ENCODE measurements at places on chromosomes 11 and 22.

GRCh38 chr11:17927681-17928343 is 85.0 kb downstream of the SERGEF start:
- DNase-seq: no peak

DNA sequence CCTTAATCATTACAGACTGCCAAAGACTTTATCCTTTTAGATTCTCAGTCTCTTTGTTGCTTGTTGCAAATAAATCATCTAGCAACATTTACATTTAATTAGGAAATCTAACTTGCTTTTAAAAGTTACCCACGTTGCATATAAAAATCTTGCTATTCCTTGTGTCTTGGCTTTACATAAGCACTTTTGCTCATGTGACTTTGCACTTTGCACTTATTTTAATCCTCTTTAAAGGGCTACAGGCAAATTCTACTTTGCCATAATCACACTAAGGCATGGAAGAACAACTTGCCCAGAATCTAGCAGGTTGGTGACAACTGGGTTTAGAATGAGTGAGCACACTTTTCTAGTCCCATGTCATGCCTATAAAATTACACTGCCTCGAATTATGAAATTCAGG is 25.9 kb downstream of the PRRG4 start:
- no peak for DNase-seq

GRCh38 chr22:37270928-37271650 is 11.2 kb upstream of the CYTH4 start:
- DNase-seq: no peak

DNA sequence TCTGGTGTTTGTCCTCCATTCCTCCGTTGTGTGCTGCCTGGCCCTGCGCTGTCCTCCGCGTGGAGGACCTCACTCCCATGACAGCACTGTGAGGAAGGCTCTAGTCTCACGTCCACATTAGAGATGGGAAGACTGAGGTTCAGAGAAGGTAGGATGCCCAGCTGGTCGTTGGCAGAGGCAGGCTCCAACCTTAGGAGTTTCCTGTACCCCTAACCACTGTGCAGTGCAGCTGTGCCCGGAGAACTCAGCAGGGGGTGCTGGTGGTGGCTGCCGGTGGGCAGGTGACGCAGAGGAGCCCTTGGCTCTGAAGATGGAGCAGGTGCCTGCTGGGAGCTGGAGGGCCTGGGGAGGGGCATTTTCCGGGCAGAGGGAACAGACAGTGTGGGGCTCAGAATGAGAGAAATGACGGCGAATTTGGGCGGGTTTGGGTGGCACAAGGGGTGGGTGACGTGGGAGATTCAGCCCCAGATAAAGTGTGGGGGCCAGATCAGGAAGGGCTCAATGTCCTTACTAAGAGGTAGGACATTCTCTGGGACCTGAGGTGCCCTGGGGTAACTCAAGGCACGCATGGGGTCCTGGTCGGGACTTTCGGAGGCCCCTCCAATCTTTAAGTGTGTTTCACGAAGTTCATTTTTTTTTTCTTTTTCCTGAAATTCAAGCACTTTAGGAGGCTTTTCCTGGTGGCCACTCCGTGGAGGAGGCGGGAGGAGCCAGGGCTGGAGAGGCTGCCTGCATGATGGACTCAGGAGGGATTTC is 535.0 kb downstream of the TBC1D22A start:
- no peak for DNase-seq

- no peak for DNase-seq
These were observed 21.9 kb upstream of the LYVE1 start for GRCh38 chr11:10590218-10590915.

- DNase-seq: no peak
These were observed 365.0 kb downstream of the MN1 start for GRCh38 chr22:27436591-27436990.

GRCh38 chr22:47296405-47297260 is 534.2 kb downstream of the TBC1D22A start:
- no peak for DNase-seq

GRCh38 chr22:23516304-23516703 is 63.8 kb downstream of the IGLL1 start:
- DNase-seq: no peak

DNA sequence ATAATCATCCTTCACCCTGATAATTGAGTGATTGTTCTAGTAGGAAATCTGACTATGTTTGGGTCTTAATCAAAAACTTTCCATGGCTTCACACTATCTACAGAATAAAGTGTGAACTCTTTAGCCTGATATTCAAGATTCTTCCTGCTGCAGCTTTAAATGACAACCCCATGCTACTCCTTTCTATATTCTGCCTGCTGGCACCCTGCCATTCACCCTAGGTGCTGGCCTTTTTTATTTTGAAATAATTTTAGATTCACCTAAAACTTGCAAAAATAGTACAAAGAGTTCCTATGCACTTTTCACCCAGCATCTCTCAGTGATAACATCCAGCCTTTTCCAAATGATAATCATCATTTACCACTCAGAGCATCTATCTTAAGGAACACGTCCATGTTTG is 363.4 kb upstream of the NARS2 start:
- no peak for DNase-seq

GRCh38 chr11:119421941-119422808 is 797 bp downstream of the THY1 start:
- DNase-seq: no peak

DNA sequence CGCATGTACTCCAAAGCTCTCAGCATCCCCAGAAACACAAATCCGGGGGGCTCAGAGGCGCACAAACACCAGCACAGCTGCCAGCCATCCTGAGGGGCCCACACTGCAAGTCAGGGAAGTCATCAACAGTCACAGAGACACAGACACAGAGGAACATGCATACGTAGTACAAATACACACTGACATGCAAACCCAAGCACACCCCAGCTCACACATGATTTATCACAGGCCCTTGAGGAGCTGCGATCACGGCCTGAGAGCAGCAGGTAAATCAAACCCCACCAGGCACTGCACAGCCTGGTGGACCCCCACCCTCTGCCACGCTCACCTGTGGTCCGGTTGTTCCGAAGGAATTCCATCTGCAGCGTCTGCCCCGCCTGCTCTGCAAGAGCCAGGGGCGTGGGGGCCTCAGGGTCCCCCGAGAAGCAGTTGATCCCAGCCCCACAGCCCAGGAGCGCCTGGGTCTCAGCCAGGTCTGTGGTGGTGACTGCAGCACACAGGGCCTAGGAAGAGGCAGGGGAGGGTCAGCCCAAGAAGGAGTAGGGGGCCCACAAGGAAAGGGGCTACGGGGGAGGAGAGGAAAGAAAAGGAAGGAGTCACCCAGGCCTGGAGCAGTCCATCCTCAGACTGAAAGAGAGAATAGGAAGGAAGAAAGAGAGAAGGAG is 28.5 kb upstream of the PDE2A start:
- DNase-seq: no peak

DNA sequence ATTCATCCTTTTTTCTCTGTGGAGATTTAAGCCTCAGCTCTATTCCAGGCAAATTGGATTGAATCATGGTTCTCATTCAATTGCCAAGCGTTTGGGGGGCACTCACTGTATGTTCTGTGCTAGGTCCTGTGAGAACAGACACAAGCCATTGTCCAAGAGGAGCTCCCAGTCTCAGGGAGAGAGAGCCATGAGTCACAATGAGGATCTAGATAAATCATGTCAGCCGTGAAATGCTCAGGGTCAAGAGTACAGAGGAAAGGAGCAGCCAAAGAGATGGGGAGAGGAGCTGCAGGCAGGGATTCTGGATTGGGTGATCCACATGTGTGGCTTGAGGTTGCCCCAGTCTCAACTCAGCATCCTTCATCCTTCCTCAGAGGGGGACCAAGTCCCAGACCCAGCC is 93.6 kb downstream of the FEZ1 start:
- DNase-seq: no peak

GRCh38 chr22:45887202-45888131 is 89.5 kb downstream of the WNT7B start:
- no peak for DNase-seq

DNA sequence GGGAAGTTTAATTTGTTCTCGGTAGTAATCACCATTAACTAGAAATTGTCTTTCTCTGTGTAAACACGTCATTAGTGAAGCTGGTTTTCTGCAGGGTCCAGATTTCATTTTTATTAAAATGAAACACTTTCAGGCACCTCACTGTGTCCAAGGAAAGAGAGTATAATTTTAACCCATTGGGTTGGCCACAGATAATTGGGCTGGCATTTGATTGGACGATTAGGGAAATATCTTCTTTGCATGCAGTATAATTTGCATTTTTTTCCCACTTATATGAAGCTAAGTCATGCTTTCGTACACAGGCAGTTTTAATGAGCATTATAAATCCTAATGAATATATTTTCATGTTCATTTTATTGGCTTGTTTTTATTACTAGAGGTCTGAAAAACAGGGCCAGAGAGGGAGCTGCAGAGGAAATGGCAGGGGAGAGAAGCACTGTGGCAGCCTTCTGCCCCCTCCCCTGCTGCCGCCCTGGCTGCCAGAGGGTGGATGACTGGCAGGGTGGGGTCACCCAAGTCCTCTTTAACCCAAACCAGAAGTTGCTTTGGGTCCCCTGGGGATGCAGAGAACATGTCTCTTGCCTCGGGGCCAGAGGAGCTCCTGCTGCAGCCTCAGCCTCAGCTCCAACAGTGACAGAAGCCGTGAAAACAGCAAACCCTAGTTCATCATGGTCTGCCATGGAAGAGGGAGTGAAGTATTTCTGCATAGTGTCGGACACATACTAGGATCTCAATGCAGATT is 93.9 kb downstream of the PKNOX2 start:
- DNase-seq: no peak

GRCh38 chr22:23236026-23236425 is 55.7 kb downstream of the BCR start:
- no peak for DNase-seq

- DNase-seq: peak; percentile 51
These were observed 31.2 kb downstream of the CD82 start for GRCh38 chr11:44596525-44597276.

DNA sequence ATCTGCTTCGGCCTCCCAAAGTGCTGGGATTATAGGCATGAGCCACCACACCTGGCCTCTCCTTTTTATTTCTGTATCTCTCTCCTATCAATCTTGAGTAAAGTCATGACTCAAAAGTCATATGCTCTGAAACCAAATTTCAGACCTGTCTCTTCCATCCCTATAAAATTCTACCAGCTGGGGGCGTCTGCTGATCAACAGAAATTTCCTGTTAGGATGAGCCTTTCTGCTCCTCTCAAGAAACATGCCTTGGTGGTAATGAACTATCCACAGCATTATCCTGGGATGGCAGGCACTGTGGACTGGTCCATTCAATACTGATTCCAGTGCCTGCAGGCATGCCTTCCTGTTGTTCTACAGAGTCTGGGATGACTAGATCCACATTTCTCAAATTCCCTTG is 472.6 kb downstream of the NELL1 start:
- no peak for DNase-seq

DNA sequence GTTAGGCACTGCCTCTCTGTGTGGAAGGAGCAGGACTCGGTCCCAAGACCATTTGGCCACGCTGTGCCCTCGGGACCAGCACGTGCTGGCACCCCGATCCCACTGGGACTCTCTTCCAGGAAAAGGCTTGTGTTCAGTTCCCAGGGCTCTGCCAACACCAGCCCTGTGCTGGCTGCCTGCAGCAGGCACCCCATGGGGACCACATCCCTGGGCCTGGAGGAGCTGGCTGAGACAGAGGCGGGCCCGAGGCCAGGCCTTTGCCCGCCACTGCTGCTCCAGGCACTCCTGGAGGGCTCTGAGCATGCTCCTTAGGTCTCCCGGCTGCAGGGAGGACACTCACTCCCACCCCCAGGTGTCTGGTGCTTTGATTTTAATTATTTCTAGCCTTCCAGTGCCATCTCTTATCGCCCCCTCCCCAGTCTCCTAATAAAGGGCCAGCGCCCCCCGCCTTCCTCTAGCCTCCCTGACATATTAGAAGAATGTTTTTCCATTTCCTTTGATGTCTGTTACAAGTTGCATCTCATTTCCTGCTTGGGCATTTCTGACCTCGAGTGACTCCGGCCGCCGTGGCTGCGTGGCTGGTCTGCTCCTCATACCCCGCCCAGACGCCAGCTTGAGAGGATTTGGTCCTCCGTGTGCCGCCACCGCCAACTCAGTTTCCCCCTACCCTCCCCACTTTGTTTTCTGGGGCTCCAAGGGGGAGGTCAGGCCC is 14.4 kb downstream of the CDKN1C start:
- no peak for DNase-seq

- no peak for DNase-seq
These were observed 197.9 kb downstream of the TTC28 start for GRCh38 chr22:28481725-28482124.

GRCh38 chr22:44889255-44889878 is 120.4 kb downstream of the PHF21B start:
- no peak for DNase-seq

- DNase-seq: no peak
These were observed 185.3 kb downstream of the BRD1 start for GRCh38 chr22:49642331-49642730.

GRCh38 chr22:41664490-41664889 is 24.2 kb downstream of the SNU13 start:
- no peak for DNase-seq

GRCh38 chr22:30626413-30626812 is 9.2 kb upstream of the SLC35E4 start:
- no peak for DNase-seq

GRCh38 chr11:44906649-44907048 is 44.0 kb downstream of the TP53I11 start:
- no peak for DNase-seq

DNA sequence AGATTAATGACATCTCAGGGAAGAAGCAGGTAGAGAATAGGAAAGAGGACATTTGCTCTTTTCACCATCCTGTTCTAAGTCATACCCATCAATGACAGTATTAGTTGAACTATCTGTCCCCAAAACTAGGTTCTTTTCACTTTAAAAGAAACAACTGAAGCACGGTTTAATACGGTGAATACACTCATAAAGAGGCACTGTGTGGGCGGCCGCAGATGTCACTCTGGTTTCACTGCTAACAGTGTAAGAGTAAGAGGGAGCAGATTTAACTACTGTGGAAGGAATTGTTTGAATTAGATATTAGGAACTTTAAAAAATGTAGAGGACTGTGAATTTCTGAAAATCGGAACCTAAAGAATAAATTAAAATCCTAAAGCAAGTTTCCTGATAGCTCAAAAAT is 49.5 kb downstream of the VSIG10L2 start:
- peak; percentile 29 for DNase-seq

DNA sequence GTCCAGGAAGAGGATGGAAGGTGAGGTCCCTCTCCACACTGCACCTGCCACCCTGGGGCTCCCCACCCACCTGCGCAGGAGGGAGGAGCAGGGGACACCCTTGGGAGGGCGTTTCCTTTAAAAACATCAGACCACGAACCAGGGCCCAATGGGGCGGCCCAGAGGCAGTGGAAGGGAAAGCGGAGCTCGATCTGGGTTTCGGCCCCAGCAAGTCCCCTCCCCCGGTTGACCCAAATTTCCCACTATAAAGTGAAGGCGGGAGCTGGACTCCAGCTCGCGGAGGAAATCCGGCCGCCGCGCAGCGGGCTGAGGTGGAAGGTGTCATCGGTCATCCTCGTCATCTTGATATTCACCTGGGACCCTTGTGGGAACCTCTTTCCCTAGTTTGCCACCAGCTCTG is 99.3 kb downstream of the WNT7B start:
- DNase-seq: no peak

DNA sequence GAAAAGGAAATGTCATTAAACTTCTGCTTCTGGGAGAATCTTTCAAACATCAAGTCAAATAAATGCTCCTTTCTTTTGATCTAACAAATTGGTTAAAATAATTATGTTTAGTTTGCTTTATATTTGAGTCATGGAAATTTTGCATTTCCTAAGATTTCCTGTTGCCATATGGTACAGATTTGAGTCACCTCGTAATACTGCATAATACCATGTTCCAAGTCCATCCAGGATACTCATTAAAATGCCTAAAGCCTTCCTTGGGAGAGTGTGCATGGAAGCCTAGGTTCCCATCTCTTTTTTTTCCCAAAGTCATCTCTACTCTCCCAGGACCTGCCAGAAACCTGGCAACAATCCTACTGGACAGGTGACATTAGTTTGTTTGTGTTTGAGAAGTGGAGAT is 4.2 kb downstream of the OR9I1 start:
- no peak for DNase-seq
